ENCODE measurements at places on chromosomes 5 and 9. TPM values are rescaled to one million over a fixed set of nuclear protein-coding genes. Genes with fewer than 3 reads are reported as not detected.

GRCh38 chr9:96289392-96289791, 12.6 kb downstream of the HSD17B3 start:
- no peak for DNase-seq

DNA sequence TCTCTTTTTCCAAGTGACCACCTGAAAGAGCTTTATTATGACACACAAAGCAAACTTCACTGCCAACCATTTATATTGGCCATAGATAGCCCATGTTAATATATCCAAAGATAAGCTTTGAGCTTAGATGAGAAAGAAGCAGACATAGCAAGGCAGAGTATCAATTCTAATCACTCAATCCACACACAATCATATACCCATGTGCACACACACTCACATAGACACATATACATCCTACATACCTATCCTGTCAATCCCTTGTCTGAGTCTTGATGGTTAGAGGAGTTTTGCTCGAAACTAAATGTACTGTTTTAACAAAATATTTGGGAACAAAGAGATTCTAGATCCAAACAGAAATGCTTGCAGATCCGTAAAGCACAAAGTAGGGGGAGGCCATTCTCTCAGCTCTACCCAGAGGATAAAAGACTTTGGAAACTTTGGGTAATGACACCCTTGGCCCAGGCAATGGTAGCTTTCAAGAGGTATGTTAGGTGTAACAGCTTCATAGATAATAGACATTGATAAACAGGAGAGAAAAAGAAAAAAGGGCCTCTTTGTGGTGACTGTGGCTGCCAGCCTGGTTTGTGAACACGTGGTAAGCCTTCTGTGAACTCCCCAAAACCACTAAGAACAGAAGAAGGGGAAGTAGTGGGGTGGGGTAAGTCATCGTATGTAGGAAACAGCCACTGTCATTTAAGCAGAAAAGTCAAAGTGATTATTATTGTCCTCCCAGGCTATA, 121.6 kb downstream of the TLR4 start:
- DNase-seq, result no peak

DNA sequence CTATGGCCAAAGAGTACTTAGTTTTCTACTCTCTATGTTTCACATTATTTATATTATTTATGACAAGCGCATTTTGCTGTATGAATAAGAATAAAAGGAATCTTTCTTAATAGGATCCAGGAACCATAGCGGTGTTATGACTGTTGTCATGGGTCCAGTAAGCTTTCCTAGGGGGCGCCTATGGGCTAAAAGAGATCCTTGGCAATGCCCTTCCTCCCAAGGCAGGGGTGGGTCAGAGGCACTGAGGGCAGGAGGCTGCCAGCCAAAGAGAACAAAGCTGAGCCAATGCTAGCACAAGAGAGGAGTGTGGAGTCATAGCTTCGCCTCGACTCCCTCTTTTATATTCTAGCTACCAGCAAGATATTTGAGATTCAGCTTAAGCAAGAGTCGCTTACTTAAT, 98.4 kb upstream of the GNAQ start:
- peak; percentile 34 for DNase-seq

- no peak for DNase-seq
These were observed 39.0 kb upstream of the POC5 start for GRCh38 chr5:75756211-75756610.

DNA sequence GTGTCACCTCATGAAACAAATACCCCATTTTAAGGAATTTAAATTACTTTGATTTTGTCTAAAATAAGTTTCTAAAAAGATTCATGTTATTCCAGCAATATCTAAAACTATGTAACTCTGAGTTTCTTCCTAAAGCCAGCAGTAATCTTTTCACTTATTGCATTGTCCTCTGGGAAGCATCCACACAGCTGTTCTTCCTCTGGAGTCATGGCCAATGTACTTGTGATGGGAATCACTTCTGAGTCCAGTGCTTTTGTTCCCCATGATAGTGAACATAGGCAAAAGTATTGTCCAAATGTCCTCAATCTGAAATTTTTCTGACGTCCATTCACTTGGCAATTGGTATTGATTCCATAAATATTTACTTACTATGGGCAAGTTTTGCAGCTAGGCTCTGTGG, 125.0 kb downstream of the STARD4 start:
- DNase-seq, result no peak

Gene RAB24
- total RNA-seq, result 19.6 TPM
